ENCODE measurements at places on chromosomes 2 and 18.

- H3K4me1 ChIP-seq, result no peaks in the 10 kb centered on the region
- no peak for DNase-seq
- no peaks in the 10 kb centered on the region for H3K36me3 ChIP-seq
- no peak overlapping the region for H3K27ac ChIP-seq
Observed at GRCh38 chr2:188378371-188378950, 86.8 kb downstream of the GULP1 start.

- peaks cover 66% of the 10 kb centered on the region for H3K27me3 ChIP-seq
- peak overlapping the region; percentile 61 for H3K4me3 ChIP-seq
- H3K27ac ChIP-seq, result no peak overlapping the region
- no peaks in the 10 kb centered on the region for H3K36me3 ChIP-seq
- peaks cover 12% of the 10 kb centered on the region for H3K4me1 ChIP-seq
Observed at GRCh38 chr18:48409591-48410094, 460 bp upstream of the ZBTB7C start.

DNA sequence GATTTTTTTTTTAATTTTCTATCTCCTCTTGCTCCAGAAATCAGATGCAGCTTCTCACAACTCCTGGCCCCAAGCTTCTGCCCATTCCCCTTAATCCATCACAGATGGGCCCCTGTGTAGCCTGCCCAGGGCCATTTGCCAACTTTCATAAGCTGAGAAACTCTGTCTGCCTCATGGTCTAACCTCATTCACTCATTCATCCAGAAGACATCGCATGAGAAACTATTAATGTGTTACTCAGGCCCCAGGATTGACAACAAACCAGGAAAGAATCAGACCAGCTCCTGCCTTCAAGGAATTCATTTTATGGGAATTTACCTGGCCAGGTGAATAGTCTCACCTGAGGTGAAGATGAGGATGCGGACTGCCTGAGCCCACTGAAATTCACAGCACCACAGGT is 35.0 kb downstream of the SLC14A2 start:
- peaks cover 6% of the 10 kb centered on the region for H3K4me1 ChIP-seq
- no peaks in the 10 kb centered on the region for H3K36me3 ChIP-seq
- no peak overlapping the region for H3K27ac ChIP-seq
- no peak for DNase-seq
- peaks cover 2% of the 10 kb centered on the region for H3K27me3 ChIP-seq

- H3K4me1 ChIP-seq, result no peaks in the 10 kb centered on the region
- no peak for DNase-seq
- no peak overlapping the region for H3K4me3 ChIP-seq
- H3K27ac ChIP-seq, result no peak overlapping the region
Observed at GRCh38 chr2:137178951-137179377, 413.6 kb downstream of the THSD7B start.

GRCh38 chr2:238831177-238831576 is 16.7 kb upstream of the TWIST2 start:
- H3K27me3 ChIP-seq, result peaks cover 37% of the 10 kb centered on the region
- no peak overlapping the region for H3K4me3 ChIP-seq
- H3K4me1 ChIP-seq, result no peaks in the 10 kb centered on the region
- no peaks in the 10 kb centered on the region for H3K36me3 ChIP-seq
- no peak for DNase-seq

GRCh38 chr2:84838434-84839145 is 42.3 kb downstream of the TRABD2A start:
- DNase-seq, result no peak
- H3K36me3 ChIP-seq, result peaks cover 40% of the 10 kb centered on the region
- H3K4me3 ChIP-seq, result no peak overlapping the region
- no peak overlapping the region for H3K27ac ChIP-seq
- H3K27me3 ChIP-seq, result no peaks in the 10 kb centered on the region

DNA sequence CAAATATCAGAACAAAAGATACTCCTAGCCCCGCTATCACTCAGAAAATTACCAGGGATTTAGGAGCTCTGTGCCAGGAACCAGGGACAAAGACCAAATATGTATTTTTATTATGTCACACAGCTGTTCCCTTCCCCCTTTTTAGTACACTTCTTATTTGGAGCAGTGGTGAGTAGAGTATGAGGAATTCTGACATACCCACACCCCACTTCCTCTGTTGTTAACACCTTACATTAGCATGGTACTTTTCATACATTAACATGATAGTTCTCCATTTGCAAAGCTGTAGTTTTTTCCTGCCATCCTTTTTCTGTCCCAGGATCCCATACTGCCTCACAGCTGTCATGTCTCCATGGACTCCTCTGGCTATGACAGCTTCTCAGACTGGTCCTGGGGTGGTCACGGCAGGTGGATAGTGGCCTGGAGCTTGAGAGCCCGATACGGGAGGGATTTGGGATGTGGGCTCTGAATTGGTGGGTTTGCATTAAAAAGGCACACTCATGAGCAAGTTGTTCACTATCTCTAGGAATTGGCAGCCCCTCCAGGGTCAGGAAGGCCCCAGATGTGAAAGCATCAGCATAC is 100.2 kb downstream of the SH3RF3 start:
- peaks cover 21% of the 10 kb centered on the region for H3K27me3 ChIP-seq
- H3K4me3 ChIP-seq, result no peak overlapping the region
- no peak for DNase-seq
- H3K4me1 ChIP-seq, result no peaks in the 10 kb centered on the region
- no peak overlapping the region for H3K27ac ChIP-seq

GRCh38 chr2:100818003-100818605 is 1.8 kb upstream of the NPAS2 start:
- no peak overlapping the region for H3K4me3 ChIP-seq
- H3K4me1 ChIP-seq, result peaks cover 19% of the 10 kb centered on the region
- H3K27ac ChIP-seq, result no peak overlapping the region
- no peaks in the 10 kb centered on the region for H3K36me3 ChIP-seq

DNA sequence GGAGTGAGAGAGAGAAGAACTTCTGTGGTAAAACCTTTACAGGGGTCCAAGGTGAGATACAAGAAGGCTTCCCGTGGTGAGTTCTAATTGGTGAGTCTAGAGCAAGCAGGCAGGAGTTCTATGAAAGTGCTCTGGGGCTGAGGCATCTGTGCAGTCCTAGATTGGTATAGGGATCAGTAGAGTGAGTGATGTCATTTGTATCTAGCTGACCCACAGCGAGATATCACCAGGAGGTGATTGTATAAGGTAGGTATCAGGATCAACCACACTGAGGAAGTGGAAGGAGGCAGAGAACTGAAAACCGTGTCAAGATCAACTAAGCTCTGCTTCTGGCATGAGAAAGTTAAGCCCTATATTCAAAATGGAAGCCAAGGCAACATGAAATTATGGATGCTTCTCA is 1648.9 kb upstream of the TMEFF2 start:
- no peak overlapping the region for H3K4me3 ChIP-seq
- no peaks in the 10 kb centered on the region for H3K27me3 ChIP-seq
- H3K4me1 ChIP-seq, result no peaks in the 10 kb centered on the region
- H3K27ac ChIP-seq, result no peak overlapping the region
- no peaks in the 10 kb centered on the region for H3K36me3 ChIP-seq
- DNase-seq, result no peak
